ENCODE measurements at places on chromosomes 16 and 17.

DNA sequence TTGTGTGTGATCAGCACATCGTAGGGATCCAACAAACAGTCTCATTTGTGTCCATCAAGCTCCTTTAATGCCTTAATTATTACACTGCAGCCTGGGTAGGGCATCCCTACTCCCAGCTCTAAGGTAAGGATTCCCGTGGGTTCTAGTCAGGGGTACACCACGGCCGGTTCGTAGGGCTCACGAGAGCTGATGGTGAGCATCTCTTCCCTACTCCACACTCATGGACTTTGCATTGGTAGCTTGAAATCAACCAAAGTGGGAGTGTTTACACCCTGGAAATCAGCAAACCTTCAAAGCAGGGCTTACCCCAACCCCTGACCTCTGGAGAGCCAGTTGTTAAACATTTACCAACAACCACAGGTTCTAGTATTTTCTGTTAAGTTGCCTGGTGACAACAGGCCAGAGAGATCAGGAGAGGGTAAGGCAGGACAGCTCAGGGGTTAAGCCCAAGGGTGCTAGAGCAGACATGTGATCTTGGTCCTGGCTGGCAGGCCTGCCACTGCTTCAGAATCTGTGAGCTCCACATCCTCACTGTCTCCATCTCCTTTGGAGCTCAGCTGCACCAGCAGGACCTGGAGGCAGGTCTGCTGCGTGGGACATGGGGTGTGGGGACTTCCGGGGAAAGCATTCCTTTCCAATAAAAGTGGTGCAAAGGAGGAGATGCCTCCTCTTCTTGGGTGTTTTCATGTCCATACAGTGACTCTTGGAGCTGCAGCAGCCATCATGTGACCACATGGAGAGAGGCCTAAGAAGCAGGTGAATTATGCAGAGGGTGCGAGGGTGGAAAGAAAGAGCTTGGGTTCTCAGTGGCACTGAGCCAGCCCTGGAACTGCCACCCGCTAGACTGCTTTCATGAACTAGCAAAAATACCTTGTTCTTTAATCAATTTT lies 36.1 kb upstream of the ZCCHC14 start:
- no peak for DNase-seq

GRCh38 chr17:16353317-16354174 lies at the start of gene CENPV:
TSS of gene CENPV (minus strand) at chr17:16353469. CDS start at chr17:16353436, 33 bp downstream.
- no peak for DNase-seq

- DNase-seq, result no peak
Measured at GRCh38 chr17:2336852-2337543, at the start of gene SGSM2. TSS of gene SGSM2 (plus strand) at chr17:2337501. CDS start at chr17:2337689, 188 bp downstream.

- no peak for DNase-seq
Measured at GRCh38 chr16:74850027-74850426, 75.4 kb upstream of the FA2H start.

DNA sequence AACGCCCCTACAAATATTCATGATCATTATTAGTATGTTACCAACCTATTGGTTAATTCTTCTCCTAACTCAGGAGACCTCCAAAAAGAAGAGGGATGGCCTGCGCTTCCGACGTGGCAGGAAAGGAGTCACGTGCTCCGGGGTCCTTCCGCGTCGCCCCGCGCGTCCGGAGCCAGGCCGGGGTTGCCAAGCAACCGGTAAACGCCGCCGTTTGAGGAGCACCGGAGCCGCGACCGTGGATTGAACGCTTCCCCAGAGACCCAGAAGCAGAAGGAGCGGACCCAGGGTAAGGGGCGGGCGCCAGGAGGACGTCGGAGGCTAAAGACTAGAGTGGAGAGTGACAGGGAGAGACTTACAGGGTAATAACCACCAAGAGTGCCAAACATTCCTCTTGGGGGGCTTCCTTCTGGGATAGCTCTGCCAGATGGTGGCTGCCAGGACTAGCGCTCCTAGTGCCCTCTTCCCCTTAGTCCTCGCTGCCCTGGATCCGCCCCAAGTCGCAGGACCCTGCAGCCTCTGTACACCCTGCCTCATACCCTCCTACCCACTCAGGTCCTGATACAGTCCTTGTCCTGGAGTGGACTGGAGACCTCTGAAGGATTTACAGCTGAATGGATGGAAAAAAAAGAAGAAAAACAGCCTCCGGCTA lies at the start of gene DNAI2:
TSS of gene DNAI2 (plus strand) at position 175 of the 649 bp plus-strand sequence. CDS start 7,584 bp downstream, outside the sequence.
- peak; percentile 32 for DNase-seq

GRCh38 chr17:40448213-40448638 lies 5.0 kb downstream of the IGFBP4 start:
- DNase-seq, result no peak

DNA sequence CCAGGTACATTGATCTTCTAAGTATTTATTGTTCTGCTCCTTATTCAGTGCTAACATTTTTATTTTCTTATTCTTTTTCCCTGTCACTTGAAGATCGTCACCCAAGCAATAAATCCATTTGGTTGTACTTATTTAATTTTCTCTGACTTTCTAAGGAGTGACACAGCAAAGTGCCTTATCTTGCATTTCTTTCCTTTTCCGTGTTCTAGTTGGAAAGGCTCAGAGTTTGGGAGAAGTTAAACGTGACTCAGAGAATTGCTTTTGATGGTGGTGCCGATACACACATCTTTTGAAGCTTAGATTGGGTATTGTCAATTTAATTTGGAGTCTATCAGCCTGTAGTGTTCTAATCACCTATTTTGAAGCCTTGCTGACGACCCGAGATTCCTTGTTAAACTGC lies 72.0 kb downstream of the PITPNC1 start:
- DNase-seq, result no peak

DNA sequence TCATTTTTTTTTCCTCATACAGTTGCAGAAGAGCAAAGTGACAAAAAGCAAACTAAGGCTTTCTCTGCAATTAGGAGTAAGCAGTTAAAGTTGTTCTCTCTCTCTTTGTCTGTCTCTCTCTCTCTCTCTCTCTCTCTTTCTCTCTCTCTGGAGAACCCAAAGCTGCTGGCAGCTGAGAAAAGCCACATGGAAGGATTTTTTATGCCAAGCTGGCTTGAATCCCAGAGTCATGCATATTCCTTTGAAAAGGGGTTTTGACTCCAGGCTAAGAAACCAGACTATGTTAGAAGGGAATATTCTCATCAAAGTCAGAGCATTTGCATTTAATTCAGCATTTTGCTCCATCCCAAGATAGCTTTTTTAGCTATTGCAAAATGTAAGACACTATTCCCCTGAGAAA lies 1114.2 kb upstream of the GOT2 start:
- DNase-seq, result no peak

- DNase-seq, result no peak
Measured at GRCh38 chr17:80761110-80761871, 216.7 kb downstream of the RPTOR start.

All from DMS153 (cell line).